Stimulated activated naive CD8-positive, alpha-beta T cell treated with anti-CD3 and anti-CD28 coated beads, Interleukin-15, Interleukin-2, amounts not matched to agents 100 U/mL and 50 U/mL, for 24 hours (primary cell): ENCODE measurements at places on chromosomes 12 and 14.
A peak's percentile ranks its signal among the peaks of the same experiment; 100 is the strongest.

- no peak for DNase-seq
These were observed 517.5 kb downstream of the BCL11B start for GRCh38 chr14:98754343-98755020.

GRCh38 chr14:60250257-60251035 is 1.4 kb downstream of the PPM1A start:
- DNase-seq: no peak

GRCh38 chr14:74202113-74202512 is 37.1 kb upstream of the VSX2 start:
- DNase-seq: no peak

DNA sequence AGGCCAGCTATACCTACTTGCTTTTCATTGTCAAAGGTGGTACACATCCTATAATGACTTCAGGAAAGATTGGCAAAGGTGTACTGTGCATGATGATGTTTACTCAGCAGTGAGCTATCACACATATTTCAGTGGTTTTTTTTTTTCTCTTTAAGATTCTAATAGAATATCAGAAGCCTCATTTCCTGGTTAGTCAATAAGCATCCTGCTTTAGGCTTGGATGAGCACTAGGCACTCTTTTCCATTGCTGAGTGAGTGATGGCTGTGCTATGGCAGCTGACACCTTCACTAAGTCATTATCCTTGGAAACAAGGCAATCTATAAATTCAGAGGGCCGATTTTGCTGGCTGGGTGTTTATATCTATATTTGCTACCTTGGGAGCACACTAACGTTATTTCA is 161.1 kb upstream of the RASSF8 start:
- DNase-seq: no peak

DNA sequence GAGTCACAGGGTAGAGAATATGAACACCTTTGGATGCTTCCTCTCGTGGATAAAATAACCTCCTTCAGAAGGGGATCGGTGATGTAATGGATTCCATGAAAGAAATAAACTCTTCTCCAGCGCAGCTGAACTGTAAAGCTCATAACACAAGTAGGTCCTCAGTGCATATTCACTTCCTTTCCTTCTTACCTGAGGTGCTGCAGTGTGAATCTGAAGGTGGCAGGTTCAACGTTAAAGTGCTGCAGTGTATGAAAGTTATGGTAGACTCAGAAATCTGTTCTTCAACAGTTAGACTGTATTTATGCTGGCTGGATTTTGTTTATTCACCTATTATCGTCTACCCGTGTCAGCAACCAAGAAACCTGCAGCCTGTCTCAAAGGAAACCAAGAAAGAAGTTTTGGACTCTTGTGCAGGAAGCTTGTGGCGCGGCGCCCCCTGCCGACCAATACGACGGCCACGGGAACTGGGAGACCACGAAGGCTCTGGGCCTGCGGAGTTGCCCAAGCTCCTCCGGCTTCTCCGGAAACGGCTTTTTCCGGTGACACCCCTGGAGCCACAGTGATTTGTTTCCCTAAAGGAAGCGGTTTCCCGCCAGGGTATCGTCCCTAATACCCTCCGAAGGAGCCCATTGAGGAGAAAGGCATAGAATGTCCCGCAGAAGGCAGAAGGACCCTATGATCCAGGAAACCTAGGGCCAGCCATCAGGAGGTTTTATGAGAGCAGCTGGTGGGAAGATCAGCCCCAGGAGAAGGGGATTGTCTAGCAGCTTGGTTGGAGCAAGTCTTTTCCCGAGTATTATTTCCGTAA is 17.6 kb upstream of the RNASE3 start:
- DNase-seq: peak; percentile 87

- DNase-seq: no peak
These were observed 31.1 kb downstream of the MYF5 start for GRCh38 chr12:80747800-80748199.

DNA sequence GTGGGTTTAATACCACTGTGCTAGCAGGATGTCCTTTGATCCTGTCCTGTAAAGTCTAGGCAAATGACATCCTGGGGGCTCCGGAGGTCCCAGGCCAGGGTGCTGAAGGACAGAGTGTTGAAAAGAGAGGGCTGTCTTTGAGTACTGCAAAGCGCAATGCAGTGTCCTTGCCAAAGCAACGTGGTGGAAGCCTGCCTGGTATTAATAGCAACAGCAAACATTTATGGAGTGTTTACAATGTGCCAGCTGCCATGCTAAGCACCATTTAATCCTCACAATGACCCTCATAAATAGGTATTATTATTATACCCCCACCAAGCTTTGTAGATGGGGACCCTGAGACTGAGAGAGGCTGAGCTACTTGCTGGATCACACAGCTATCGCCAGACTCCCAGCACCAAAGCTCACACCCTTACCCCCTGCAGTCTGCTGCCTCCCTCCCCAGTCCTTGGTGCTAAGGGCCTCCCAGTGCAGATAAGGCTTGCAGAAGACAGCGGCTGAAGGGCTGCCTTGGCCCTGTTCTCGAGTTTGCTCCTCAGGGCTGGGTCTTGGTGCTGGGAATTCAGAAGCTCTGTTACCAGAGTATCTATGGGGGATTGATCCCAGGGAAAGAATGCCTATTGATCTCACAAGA is 427.7 kb downstream of the FUT8 start:
- DNase-seq: no peak

GRCh38 chr14:90256354-90257131 is at the start of gene PSMC1:
TSS of gene PSMC1 (plus strand) at chr14:90256553. CDS start at chr14:90256598, 45 bp downstream.
- peak; percentile 87 for DNase-seq

GRCh38 chr14:70753518-70753953 is 55.8 kb downstream of the MAP3K9 start:
- DNase-seq: no peak

- no peak for DNase-seq
These were observed 95.6 kb upstream of the SLC38A2 start for GRCh38 chr12:46468160-46468559.

- DNase-seq: no peak
These were observed 13.7 kb upstream of the ZNF84 start for GRCh38 chr12:133023566-133023965.

- DNase-seq: no peak
These were observed 646.9 kb downstream of the DIO2 start for GRCh38 chr14:79564371-79564770.

DNA sequence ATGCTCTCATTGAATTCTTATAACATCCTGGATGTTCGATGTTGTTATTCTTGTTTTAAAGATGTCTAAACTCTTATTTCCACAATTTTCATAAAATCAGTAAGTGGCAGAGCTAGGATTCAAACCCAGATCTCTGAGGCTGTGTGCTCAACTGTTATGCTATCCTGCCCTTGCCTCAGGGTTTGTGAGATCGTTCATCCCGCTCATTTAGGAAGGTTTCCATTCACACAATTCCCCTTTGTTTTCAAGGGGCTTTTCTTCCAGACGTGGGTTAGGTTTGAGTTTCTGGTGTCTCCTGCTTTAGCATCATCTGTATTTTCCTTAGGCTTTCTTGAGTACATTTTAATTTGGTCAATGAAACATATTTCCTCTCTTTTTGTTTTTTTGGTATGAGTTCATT is 69.3 kb downstream of the APAF1 start:
- no peak for DNase-seq

- no peak for DNase-seq
These were observed 518.0 kb downstream of the GLT1D1 start for GRCh38 chr12:129371268-129371667.

DNA sequence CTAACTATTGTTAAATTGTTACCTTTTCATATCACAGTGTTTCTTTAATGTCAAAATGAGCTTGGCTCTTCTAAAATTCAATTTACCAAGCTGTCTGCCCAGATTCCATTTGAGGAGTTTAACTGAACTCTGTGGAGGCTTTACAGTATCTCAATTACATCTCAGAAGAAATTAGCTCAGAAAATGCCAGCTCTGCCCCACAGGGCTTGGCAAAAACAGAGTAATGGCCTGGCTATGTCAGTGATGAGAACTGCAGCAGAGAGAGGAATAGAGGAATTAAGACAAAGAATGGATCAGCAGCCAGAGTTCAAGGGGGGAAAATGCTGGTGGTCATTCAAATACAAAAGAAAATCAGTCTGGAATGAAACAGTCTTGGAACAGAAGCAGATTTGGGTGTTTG is 15.8 kb upstream of the TMTC1 start:
- DNase-seq: no peak
